Activated CD4-positive, alpha-beta T cell treated with anti-CD3 and anti-CD28 coated beads, Interleukin-2, Interleukin-6, amounts not matched to agents 100 ng/mL and 50 ng/mL, durations not matched to agents 16 hours and 8 hours (primary cell): ENCODE measurements at places on chromosomes 1 and 21.
A peak's percentile ranks its signal among the peaks of the same experiment; 100 is the strongest.

DNA sequence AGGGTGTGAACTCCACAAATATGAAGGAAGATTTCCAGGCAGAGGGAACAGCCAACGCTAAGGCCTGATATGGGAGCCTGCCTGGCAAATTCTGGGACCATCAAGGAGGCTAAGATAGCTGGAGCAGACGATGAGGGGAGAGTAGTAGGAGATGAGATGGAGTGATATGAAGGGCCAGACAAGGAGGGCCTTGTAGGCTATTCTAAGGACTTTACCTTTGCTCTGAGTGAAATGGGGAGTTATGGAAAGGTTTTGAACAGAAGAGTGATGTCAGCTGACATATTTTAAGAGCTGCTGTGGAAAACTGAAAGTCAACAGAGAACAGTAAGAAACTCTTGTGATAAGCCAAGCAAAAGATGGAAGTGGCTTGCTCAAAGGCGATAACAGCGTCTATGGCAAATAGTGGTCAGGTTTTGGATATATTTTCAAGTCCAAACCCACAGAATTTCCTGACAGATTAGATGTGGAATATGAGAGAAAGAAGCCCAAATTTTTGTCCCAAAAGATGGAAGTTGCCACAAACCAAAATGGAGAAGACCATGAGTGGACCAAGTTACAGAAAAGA lies 2.1 kb upstream of the TP53BP2 start:
- no peak for DNase-seq

- no peak for DNase-seq
These were observed 129.7 kb downstream of the VPS13D start for GRCh38 chr1:12359359-12360133.

DNA sequence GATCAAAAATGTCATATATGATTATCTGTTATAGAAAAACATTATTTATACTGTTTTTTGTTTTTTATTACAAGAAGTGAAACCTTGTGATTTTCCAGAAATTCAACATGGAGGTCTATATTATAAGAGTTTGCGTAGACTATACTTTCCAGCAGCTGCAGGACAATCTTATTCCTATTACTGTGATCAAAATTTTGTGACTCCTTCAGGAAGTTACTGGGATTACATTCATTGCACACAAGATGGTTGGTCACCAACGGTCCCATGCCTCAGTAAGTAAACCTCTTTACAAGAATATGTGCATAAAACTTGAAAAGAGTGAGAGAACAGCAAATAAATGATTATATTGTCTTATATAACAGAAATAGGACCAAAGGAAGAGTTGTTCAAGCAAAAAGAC lies 14.5 kb downstream of the CFHR4 start:
- DNase-seq, result no peak

DNA sequence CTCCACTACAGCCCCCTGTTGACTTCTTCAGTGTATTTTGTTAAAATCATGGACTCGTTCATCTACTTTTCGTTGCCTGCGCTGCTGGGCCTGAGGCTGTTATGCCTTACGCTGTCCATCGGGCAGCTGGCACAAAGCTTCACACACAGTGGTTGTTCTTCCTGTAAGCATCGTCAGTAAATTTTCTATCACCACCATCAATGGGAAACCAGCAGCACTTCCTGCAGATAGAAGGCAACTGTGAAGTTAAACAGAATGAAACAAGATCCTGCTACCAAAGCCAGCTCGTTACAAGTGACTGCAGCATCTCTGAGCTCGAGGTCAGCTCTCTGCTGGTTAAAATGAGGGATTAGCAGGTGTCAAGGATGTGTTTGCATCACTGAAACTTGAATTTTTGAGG lies 21.9 kb upstream of the PADI6 start:
- DNase-seq, result no peak

DNA sequence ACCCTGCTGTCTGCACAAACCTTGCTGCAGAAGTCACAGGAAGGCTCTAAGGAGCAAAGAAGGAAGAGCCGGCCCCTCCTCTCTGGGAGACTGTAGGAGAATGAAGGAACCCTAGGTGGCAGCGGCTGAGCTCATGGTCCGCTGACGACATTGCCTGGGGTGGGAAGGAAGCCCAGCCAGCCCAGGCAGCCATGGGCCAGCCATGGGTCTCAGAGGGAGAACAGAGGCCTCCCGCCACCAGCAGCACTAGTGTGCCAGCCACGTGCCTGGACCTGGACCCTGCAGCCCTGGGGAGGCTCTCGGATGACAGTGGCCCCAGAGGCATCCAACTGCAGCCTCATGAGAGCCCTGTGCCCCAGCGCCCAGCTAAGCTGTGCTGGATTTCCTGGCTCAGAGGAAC lies 49.2 kb upstream of the POFUT2 start:
- no peak for DNase-seq

GRCh38 chr1:165595246-165595938 lies 35.6 kb upstream of the MGST3 start:
- DNase-seq, result no peak

DNA sequence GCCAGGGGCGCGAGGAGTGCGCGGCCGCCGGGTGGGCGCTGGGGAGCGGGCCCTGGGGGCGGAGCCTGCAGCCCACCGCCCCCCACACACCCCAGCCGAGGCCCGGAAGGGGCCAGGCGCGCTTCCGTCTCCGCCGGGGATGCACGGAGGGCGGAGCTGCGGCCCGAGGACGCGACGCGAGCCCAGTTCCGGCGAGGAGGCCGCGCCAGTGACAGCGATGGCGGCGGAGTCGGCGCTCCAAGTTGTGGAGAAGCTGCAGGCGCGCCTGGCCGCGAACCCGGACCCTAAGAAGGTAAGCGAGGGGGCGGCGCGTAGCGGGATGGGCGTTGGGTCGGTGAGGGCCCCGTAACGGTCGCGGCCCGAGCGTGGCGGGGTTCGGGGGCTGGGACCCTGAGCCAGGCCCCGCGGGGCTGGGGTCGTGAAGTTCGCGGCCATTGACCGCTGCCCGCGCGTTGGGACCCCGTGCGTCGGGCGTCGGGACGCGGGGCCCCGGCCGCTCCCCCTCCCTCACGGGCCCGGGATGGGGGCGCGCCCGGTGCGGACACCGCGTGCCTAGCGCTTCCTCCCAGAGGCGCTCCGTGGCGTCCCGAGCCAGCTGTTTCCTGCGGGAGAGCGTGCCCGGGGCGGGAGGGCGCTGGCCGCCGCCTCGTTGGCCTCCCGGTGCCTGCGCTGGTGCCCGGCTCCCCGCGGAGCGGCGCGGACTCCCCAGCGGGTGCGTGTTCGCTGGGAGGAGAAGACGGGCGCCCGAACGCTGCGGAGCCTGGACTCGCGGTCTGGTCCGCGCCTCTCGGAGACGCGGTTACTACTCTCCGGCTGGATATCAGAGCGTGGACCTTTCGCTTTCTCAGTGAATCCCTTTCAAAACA lies at the start of gene ELOA:
Gene ELOA, plus strand, starts transcription at position 185 of the 866 bp plus-strand sequence. Its CDS starts 33 bp downstream, at position 218.
- peak; percentile 88 for DNase-seq

DNA sequence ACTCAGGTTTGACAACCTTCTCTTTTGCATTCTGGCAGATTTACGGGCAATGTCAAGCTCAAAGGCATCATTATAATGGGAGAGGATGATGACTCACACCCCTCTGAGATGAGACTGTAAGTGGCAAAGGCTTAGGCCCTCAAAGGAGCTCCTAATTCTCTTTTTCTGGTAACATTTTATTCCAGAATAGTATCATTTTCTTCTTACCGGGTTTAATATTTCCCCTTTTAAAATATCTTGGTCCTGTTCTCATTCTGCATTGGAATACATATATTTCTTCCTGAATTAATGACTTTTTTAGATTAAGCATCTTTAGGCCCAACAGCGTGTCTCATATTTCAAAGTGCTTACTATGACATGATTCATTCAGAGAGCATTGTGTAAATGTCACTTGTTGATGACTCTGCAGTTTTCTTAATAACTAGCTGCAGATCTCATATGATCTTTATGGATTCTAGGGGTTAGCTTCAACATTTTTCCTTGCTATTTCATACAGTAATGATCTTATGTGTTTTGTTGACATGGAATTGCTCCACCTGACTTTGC lies 1.7 kb downstream of the PITHD1 start:
- peak; percentile 47 for DNase-seq

DNA sequence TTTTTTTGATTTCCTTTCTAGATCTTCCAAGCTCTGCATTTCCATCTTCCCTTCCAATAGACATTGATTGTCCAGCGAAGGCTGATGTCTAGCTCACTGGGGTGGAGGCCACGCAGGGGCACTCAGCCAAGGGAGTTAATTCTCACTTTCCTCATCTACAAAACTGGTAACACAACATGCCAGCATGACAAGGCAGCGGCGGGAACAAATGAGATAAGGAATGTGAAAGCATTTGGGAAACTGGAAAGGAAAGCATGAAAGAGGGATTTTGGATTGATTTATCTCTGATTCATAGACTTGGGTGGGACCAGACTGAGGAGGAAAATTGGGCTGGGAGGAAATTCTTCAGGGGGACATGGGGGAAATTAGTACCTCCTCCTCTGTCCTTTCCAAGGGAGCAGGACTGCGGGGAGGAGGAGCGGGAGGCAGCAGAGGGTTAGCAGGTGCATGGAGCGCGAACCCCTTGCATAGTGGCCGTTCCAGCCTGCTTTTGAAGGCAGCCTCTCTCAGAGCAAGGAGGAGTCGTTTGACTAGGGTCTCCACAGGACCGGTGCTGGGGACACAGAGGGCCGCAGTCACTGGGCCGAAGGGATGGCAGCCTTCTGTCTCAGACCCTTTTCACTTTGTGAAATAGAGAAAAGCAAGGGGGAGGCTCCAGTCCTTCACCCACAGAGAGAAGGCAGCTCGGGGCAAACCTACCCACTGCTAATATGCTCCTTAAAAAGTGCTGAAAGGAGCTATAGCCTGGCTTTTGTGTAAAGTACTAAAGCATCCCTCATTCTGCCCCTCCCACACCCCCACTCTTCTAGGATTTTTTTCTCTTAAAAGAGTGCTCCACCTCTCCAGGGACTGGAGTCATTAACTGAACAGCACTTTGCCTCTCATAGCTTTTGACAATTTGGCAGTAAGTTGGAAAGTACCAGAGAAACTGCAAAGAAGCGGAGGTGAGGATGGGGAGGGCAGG lies 89.2 kb downstream of the PLXNA2 start:
- DNase-seq, result no peak

DNA sequence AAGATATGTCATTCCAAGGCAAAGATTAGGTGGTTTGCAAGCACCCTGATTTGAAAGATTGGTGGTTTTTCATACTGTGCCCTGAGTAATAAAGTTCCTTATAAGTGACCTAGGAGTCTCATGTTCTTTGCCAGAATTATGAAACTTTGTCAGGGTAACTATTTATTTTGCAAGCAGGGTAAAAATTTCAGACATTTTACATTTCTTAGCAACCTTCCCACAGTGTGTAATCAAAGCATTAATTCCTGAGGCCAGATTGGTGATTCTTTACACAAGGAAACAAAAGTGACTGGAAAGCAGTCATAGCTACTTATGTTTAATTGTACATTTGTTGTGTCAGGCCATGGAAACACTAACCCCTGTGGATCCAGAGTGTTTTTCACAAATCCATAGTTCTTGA lies 998.0 kb upstream of the B3GALT2 start:
- DNase-seq, result no peak

GRCh38 chr1:218377143-218377660 lies 32.1 kb downstream of the TGFB2 start:
- peak; percentile 84 for DNase-seq

DNA sequence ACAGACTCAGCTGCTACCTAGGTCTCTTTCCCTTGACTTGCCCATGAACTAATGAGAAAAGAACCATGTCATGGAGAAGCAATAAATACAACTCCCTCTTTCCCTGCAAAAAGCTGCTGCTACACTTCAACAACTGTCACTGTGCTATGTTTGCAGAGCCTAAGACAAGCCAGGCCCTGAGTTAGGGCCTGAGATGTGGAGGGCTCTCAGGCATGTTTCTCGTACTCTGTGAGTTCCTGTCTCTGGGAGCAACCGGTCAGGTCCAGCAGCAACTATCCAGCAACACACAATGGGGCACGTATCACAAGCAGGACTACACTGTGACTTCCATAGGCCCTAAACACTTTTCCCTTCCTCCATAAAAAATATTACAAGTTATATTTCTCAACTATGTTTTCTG lies 91.7 kb downstream of the JAK1 start:
- no peak for DNase-seq

GRCh38 chr1:145986551-145986950 lies 9.8 kb downstream of the TXNIP start:
- no peak for DNase-seq
